ENCODE measurements at places on chromosomes 6 and 20.

DNA sequence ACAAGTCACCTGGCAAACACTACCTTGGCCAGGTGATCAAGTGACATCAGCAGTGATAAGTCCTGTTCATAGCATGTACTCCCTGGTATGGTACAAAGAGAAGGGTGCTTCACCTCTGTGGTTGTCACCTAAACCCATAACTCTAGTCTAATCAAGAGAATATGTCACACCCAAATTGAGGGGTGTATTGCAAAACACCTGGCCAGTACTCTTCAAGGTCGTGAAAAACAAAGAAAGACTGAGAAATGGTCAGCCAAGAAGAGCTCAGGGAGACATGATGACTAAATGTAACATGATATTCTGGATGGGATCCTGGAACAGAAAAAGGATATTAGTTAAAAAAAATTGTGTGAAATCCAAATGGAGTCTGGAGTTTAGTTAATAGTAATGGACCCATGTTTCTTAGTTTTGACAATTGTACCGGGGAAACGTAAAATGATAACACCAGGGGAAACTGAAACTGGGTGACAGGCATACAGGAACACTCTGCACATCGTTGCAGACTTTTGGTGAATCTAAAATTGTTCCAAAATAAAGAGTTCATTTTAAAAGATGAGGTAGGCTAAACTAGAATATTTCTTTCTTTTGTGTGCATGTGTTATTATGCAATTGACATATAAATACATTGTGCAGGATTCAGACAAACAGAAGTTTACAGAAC, 262.0 kb downstream of the CDC5L start:
- no peak for DNase-seq

DNA sequence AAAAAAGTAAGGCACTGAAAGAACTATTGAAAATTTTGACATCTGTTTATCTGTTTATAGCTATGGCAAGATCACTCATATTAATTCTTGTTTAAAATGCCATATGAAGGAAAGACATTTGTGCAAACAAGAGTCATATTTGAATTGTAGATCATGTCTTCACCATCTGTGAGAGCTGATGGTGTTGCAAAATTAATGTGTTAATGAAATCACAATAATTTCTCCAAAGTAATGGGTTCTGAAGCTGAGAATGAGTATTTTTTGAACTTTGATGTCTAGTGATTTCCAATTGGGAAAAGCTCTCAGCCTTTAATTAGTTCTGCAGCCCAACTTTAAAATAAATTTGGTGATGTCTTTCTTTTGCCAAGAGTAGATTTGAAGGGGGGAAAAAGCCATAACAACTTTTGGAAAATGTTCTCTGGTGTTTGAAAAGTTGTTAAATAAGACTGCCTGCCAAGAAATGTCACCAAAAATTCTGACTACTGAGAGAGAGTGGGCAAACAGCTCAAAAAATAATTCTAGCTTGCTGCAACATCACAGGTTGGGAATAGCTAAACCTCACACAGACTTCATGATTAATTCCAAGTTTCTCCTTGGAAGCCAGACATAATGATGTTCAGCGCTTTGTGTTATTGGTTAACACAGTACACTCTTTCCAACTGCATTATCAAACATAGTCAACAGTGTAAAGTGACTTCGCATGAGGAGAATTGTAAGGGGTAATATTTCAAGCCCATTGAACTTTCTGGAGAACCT, 142.6 kb downstream of the SOBP start:
- DNase-seq, result no peak

GRCh38 chr6:139320081-139320480, 28.3 kb upstream of the TXLNB start:
- no peak for DNase-seq

- DNase-seq, result no peak
Observed at GRCh38 chr6:122714059-122714458, 65.5 kb upstream of the FABP7 start.

GRCh38 chr6:38207375-38207774, 387.8 kb downstream of the ZFAND3 start:
- no peak for DNase-seq

DNA sequence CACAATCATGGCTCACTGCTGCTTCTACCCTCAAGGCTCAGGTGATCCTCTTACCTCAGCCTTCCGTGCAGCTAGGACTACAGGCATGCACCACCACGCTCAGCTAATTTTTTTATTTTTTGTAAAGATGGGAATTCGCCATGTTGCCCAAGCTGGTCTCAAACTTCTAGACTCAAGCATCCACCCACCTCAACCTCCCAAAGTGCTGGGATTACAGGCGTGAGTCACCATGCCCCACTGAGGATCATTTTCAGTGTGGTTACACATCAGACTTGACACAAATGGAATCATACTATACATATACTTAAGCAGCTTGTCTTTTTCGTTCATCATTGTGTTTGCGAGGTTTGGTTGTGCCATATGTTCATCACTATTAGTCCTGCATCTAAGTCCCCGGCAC, 26.6 kb downstream of the ZC3H12D start:
- no peak for DNase-seq

GRCh38 chr6:139486476-139486799, 112.0 kb upstream of the CITED2 start:
- DNase-seq, result no peak

GRCh38 chr6:108588586-108588985, 27.9 kb downstream of the FOXO3 start:
- DNase-seq, result peak; percentile 36

DNA sequence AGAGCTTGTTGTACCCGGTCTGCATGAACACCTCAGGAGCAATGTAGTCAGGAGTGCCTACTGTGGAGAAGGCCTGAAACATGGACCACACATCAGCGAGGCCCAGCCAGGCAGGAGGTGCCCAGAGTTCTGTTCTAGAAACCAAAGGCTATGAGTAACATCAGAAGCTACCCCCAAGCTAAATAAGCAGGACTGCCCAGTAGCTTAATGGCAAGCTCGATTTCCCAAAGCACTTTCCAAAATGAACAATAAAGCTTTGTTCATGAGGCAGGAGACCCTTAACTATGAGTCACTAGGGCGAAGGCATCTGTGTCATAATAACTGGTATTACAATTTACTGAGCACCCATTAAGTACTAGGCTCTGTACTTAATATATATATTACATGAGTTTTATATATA, 47.4 kb downstream of the STK38 start:
- no peak for DNase-seq

DNA sequence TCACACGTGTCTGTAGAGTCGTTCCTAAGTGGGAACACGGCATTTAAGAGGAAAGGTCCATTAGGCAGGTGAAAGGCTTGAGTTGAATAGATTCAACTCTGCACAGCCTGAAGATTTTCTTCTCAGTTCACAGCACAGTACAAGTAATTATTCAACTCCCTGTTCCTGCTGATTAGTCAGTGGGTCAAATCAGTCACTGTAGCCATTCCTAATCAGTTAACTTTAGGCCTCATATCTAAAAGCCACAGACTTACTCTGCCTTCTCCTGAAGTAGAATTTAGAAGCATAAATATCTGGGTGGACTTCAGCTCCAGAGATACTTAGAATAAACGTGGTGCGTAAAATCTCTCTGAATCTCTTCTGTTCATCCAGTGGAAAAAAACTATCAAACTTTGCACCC, 872.4 kb downstream of the C6orf118 start:
- DNase-seq, result no peak

DNA sequence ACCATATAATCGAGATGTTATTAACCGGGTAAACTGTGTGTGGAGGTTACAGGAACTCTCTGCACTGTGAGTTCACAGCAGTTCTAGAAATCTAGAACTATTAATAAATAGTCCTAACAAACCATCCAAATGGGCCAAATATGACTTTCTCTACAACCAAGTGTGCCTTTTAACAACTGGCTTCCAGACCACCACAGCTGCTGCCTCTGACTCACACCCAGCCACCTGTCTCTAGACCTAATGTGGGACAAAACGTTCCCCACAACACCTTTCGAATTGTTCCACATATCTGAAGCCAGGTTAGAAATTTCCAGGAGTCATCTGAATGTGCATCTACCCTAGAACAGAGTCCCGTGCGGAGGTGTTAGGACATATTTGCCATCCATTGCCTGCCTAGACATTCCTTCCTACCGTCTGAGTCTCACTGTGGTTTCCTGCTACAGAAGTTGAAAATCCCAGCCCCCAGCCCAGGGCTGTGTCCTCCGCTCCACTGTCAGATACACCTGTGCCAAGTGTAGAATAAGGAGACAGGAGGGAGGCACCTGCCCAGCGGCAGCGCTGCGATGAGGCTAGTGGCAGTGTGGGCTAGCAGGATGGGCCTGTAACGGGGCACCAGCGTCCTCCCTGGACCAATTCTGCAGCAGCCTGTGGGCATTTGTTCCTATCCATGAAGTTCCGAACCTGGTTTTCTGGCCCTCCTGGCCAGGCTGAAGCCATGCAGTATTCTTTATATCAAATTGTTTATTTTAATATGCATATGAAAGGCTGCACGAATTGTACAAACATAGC, 28.5 kb upstream of the MAP3K4 start:
- no peak for DNase-seq

- DNase-seq, result peak; percentile 24
Observed at GRCh38 chr6:113909224-113909856, 52.2 kb downstream of the MARCKS start.

DNA sequence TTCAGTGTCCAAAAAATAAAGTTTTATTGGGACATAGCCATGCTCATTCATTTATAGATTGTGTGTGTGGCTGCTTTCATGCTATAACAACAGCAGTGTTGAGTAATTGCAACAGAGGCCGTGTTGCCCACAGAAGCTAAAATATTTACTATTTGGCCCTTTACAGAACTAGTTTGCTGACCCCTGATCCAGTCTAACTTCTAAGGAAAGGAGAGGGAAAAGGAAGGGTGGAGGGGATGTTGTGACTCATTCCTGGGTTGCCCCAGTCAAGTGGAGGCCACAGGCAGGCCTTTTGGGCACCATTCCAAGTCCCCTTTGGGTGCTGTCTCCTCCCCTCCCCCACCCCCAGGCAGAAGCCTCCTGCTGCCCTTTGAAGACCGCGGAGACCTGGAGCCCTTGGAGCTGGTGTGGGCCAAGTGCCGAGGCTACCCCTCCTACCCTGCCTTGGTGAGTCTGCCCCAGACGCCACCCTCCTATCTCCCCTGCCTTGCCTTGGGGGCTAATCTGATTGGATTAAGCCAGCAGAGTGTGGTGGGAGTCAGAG, 28.4 kb downstream of the BRPF3 start:
- no peak for DNase-seq

GRCh38 chr20:53099856-53100255, 127.7 kb downstream of the TSHZ2 start:
- no peak for DNase-seq

- no peak for DNase-seq
Observed at GRCh38 chr20:796921-797320, 28.6 kb upstream of the SLC52A3 start.

GRCh38 chr6:99589290-99589672, 17.4 kb upstream of the PRDM13 start:
- peak; percentile 49 for DNase-seq

- DNase-seq, result no peak
Observed at GRCh38 chr6:5110246-5110645, 25.1 kb downstream of the PPP1R3G start.

- DNase-seq, result no peak
Observed at GRCh38 chr6:157097255-157097955, 225.9 kb downstream of the TMEM242 start.

DNA sequence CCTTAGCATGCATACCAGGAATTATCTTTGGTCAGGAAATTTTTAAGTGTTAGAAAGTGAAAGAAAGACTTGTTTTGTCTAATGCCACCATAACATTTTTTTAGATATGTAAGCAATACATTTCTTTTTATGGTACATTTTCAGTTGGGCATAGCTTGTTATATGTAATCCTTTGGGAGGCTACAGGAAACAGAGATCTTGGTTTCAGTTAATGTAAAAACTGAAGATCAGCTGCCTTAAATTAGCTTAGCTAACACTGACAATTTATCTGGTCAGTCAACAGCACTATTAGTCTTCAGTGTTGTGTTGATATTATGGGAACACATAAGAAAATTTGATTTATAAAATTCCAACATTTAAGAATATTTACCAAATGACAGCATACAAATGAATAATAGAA, 78.6 kb upstream of the SMIM8 start:
- DNase-seq, result no peak

DNA sequence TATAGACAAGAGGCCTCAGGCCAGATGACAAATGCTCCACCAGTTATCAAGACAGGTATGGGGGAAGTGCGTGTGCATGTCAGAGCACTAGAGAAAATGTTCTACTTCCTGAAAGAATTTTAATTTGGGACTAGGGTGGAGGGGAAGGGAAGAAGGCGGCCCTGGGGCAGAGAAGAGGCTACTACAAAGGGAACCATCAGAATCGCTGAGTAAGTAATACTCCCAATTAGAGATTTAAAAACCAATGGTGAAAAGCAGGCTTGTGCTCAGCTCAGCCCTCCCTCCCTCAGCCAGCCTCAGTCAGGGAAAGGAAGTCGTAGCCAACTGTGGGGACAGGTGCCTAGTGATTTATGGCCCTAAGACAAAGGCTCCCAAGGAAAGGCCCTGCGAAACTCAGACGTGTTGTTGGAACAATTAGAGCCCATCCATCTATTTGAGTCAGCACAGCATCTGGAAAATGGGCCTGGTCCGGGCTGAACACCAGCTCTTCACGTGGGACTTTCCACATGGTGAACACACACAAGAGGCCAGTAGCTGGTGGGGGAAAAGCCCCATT, 15.0 kb upstream of the MAFB start:
- peak; percentile 88 for DNase-seq

- no peak for DNase-seq
Observed at GRCh38 chr20:18018100-18018499, 39.6 kb downstream of the OVOL2 start.

- DNase-seq, result no peak
Observed at GRCh38 chr20:64244870-64245603, 10.5 kb upstream of the PCMTD2 start.

DNA sequence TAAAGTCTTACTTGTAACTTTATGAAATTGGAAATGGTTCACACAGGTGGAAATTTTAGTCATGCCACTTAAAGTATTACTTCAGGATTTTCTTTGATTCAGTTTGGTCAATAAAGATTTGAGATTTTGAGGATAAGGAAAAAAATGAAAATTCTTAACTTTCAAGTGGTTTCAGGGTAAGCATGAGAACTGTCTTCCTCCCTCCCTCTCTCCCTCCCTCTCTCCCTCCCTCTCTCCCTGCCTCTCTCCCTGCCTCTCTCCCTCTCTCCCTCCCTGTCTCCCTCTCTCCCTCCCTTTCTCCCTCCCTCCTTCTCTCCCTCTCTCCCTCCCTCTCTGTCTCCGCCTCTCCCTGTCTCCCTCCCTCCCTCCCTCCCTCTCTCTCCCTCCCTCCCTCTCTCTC, 36.9 kb downstream of the L3MBTL3 start:
- DNase-seq, result no peak

DNA sequence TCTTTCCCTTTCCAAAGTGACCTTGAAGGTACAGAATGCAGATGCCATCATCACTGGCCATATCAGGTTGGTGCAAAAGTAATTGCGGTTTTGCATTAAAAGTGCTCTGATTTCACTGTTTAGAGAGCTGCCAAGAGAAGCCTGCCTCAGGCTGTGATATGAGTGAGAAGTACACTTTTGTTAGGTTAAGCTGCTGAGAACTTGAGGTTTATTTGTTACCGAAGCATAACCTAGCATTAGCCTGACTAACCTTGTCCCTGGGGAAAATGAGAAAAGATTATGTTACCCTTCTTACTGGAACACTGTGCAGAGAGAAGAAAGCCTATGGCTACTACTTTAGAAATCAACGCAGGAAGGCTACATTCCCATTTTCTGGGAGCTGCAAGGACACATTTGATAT, 70.5 kb upstream of the RBM24 start:
- no peak for DNase-seq

- DNase-seq, result no peak
Observed at GRCh38 chr20:56420940-56421688, 9.1 kb downstream of the CASS4 start.

- DNase-seq, result peak; percentile 85
Observed at GRCh38 chr6:87436435-87436834, 28.7 kb downstream of the CFAP206 start.
